ENCODE measurements at places on chromosomes 6 and 20.

DNA sequence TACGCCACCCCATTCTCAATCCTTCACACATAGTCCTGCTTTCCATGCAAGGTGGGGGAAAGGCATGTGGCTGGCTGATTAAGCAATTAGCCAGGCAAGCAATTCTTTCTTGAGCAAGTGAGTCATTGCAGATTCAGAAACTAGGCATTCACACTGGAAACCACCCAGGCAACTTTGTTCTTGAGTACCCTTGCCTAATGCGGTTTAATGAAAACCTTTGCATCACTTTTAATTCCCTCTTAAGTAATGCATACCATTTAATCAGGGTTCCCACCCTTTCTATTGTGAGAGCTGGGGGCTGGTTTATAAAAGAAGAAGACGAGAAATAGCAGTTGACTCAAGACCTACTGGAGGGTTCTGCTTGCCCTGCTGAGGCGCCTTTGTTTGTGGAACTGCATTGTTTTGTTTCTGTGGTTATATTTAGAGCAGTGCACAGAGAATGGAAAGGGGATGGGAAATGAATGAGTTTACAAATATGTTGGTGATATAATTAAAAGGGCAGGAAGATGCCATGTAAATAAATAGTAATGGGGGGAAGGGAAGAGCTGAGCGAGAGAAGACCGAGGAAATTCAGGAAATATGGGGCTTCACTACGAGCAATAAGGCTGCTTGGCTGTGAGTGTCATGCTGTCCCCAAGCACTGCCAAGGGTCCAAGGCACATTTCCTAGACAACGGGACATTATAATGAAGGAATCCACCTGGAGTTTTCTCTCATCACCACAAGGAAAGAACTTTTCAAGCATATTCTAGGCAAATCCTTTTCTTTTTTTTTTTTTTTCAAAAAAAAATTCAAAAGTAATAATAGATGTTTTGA is 48.8 kb upstream of the TSHZ2 start:
- DNase-seq, result peak; percentile 87

GRCh38 chr20:48627737-48628128 is 200.1 kb downstream of the PREX1 start:
- DNase-seq, result no peak

DNA sequence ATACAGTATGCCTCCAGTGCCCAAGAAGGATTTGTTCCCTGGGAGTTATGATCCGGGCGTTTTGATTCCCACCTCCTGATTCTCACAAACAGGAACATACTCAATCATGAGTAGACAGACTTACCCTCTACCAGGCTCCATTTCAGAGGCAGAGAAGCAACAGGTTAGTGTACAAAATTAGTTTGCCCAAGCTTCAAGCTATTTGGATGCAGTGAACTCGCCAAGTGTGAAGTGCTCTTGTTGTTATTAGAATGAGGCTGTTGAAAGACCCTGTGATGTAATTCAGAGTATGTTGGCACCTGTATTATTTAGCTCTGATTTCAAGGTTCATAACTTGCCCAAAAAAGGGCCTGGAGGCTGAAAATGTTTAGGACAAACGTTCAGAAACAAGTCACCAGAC is 247.0 kb downstream of the PHACTR1 start:
- no peak for DNase-seq

DNA sequence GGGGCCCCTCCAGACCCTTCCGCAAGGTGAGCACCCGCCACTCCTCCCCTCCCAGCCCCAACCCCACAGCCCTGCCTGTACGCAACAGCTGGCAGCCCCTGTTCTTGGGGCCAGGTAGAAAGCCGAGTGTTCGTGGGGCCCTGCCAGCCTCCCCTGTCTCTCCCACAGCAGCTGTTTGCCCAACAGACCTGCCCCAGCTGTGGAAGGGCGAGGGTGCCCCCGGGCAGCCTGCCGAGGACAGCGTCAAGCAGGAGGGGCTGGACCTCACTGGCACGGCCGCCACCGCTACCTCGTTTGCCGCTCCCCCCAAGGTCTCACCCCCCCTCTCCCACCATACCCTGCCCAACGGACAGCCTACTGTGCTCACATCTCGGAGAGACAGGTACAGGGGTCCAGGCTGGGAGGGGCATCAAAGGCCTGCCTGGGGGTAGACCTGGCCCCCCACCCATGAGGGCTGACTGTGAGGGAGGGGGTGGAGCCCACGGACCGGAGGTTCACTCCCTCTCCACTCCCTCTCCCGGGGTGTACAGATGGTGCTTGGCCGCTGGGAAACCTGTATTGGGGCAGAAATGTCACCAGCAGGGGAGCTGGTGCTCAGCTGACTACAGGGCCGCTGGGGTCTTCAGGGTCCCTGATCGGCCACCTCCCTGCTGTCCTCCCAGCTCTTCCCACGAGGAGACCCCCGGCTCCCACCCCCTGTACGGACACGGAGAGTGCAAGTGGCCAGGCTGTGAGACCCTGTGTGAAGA is 41.1 kb downstream of the FOXP4 start:
- DNase-seq, result no peak

- DNase-seq, result no peak
Observed at GRCh38 chr6:77879527-77879926, 226.7 kb downstream of the MEI4 start.

DNA sequence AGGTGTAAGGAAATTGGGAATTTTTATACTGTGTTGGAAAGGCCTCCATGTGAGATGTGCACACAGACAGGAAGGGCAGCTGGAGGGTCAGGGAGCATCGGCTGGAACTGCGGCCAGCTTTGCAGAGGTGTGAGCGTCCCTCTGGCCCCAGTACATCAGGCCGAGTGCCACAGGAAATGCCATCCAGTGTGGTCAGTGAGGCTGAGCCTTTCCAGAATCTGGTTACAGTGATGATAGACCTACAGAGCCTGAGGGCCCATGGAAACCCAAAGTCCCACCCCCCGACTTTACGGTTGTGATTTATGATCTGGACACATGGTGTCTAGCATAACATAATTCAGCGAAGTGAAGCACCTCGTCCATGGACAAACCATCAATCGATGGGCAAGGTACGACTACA is 137.3 kb upstream of the PDE10A start:
- no peak for DNase-seq

DNA sequence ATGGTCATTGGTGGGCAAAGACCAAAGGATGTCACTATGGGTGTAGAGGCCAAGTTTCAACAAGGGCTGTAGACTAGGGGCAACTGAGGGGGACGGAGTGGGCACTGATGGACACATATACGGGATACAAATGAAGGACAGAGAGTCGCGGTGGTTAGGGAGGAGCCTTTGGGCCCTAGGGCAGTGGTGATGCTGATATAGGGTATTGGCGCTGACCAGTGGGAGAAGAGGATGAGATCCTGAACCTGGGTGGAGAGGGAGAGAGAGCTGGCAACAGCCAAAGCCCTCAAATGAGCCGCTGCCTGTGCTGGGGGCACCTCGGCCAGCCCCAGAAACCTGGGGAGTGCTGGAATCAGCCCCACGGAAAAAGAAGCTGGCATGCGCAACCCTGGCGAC is 1.6 kb downstream of the CDH22 start:
- DNase-seq, result no peak

DNA sequence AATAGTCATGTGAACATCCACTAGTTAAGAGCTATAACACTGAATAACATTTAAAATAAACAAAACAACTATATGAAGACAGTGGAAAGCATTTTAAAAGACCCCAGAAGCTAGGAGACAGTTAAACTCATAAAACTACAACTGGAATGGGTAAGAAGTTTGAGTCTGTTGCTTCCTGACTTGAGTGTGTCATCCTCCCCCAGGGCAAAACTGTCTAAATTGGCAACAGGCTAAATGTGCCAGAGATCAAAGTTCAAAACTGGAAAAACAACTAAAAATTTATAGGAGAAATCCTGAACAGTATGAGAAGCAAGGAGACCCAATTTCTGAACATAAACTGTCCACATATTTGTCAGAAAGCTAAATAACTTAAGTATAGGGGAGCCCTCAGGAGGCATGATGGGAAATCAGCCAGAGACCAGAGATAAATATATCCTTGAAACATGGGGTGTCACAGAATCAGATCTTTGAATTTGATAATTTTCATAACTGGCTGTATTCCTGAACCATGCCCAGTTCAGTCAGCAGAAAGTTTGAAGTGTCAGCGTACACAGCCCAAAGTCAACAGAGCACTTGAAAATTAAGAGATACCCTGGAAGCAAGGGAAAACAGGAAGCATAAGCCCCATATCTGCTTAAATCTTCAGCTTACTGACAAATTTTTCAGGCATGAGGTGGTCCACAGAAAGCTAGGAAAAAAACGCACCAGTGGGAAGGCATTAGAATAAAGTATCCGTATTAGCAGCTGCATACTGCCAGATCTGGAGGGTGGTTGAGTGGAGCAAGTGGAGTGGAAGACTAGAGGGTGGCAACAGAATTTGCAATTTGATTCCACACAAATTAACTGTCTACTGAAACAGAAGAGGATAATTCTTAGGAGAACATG is 516.1 kb upstream of the MAN1A1 start:
- DNase-seq, result no peak

DNA sequence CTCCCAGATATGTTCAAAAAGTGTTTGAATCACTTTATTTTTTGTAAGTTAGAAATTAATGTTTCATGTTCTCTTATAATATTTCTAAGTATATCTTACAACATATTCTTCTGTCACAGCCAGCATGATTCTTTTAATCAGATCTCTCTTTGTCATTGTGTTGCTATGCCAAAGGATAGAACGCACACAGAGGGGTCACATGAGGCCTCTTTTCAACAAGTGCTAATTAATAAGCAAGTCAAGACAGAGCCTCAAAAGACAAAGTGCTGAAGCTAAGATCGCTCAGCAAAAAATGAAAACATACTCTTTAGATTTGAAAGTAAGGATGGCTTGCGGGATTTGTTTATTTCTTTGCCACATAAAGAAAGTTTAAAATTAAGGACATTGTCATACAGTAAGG is 508.8 kb upstream of the PTCHD4 start:
- DNase-seq, result no peak

DNA sequence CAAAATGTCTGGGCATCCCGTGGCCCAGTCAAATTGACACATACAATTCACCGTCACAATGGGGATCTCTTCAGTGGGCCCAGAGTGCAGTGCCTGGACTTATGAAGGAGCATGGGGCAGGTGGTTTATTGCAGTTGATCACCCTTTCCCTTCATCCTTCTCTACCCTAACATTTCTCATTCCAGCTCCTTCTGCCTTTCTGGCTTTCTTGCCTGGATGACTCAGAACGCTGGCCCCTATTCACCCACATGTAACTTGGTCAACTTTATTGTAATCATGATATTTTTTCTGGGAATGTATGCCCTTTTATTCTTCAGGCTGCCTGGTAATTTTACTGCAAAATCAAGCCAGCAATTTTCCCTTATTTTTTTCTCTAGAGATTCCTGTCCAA is 179.9 kb upstream of the DTNBP1 start:
- DNase-seq, result no peak

DNA sequence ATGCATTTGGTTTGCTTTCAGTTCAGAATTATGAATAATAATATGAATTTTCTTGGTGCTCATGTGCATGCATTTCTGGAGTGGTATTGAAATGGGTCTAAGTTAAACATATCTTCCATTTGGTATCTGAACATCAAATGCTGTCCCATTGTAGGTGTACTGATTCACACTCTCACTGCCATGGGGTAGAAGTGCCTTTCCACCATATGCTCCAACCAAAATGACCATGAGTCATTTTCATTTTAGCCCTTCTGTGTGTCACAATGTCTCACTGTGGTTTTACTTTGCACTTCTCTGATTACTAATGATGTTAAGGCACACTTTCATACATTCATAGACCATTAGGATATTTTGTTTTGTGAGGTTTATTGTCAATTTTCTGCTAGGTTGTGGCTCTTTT is 211.9 kb downstream of the HAO1 start:
- no peak for DNase-seq

DNA sequence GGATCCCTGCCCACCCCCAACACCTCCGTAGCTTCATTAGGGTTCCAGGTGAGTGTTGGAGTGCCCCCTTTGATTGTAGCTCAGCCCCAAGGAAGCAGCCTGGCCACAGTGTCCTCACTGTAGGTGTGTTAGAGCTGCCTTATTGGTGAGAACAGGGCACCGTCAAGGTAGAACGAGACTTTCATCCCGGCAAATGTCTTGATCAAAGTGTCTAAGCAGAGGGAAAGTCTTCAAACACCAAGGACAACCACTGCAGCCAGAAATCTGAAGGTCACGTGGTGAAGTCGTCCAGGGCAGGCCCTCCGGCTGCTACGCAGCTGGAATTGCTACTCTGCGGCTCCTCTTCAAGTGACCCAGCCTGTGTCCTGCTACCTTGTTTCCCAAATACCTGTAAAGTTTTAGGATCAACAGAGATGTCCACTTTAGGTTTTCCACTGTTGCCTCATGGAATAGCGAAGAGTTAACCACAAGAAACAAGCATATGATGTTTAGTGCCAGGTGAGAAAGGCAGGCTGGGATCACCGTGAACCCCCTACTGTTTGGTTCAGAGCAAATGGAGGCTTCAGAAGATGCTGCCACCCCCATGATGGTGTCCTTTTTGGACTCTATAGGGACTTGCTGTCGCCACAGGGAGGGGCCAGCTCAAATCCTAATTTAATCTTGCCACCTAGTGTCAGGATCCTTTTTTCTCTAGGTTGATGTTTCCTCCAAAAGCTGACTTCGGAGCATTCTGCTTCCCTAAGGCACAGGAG is 1.7 kb upstream of the DLL1 start:
- DNase-seq, result peak; percentile 62

All from neural progenitor cell (in vitro differentiated cells).